ENCODE measurements at places on chromosomes 16 and 17. TPM values are rescaled to one million over a fixed set of nuclear protein-coding genes. Genes with fewer than 3 reads are reported as not detected.
A peak's percentile ranks its signal among the peaks of the same experiment; 100 is the strongest.

GRCh38 chr17:82668631-82669099 is 20.4 kb upstream of the WDR45B start:
- no peaks in the 10 kb centered on the region for H3K27me3 ChIP-seq
- DNase-seq, result peak; percentile 68
- H3K27ac ChIP-seq, result no peak overlapping the region
- peaks cover 6% of the 10 kb centered on the region for H3K36me3 ChIP-seq
- no peak overlapping the region for H3K4me3 ChIP-seq
- H3K4me1 ChIP-seq, result peaks cover 16% of the 10 kb centered on the region

DNA sequence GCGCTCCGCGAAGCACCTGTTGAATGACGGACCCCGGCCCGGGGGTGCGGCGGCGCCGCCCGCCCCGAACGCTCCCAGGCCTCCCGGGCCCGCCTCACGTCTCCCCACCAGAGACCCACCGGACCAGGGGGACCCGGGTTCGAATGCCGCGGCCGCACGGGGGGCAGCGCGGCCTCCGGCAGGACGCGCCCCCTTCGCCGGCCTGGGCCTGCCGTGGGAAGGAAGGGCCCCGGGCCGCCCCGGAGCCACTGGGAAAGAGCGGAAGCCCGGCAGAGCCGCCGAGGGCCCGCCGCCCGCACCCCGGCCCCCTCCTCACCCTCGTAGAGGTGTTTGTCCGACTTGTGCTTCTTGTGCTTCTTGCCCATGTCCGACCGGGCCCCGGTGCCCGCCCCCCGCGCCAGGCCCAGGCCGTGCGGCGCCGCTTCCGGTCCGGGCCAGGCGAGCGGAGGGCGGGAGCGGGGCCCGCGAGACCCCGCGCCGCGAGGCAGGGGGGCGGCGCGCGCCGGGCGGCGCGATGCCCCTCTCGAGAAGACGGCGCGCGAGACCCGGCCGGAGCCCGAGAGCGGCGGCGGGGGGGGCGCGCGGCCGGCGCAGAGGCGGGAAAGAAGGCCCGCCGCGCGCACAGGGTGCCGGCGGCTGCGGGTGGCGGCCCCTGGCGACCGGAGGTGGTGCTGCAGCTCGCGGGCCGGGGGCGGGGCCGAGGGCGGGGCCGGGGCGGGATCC is at the start of gene BRD7:
Gene BRD7 (minus strand): TSS at position 579 of the 723 bp plus-strand sequence. CDS start 214 bp downstream, at position 365.
- H3K4me3 ChIP-seq, result peak within 1 kb of the TSS; percentile 46
- H3K27ac ChIP-seq, result no peak within 1 kb of the TSS
- H3K36me3 ChIP-seq, result peaks cover 18% of the 10 kb centered on the region
- no peaks in the 10 kb centered on the region for H3K27me3 ChIP-seq
- H3K4me1 ChIP-seq, result peaks cover 24% of the 10 kb centered on the region

DNA sequence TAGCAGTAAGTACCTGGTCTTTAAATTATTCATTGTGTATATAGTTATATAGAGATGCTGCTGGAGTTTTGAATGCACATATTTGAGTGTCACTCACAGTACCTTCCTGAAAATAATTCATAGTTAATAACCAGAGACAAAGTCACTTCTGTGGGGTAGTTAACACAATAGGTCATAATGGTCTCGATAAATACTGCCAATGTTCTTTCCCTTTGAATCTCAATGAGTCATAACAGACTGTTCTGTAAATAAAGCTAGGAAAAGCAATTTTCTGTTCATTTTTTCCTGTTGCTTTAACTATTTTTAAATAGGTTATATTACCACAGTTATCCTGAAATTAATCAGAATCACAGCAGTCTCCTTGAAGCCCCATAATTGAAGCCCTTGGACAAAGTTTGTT is 87.2 kb downstream of the MAP2K4 start:
- no peak for DNase-seq
- H3K4me3 ChIP-seq, result no peak overlapping the region
- H3K27ac ChIP-seq, result no peak overlapping the region
- H3K27me3 ChIP-seq, result no peaks in the 10 kb centered on the region
- H3K36me3 ChIP-seq, result peaks cover 5% of the 10 kb centered on the region
- H3K4me1 ChIP-seq, result no peaks in the 10 kb centered on the region

GRCh38 chr16:1134776-1135458 is 18.0 kb upstream of the CACNA1H start:
- no peaks in the 10 kb centered on the region for H3K36me3 ChIP-seq
- H3K27me3 ChIP-seq, result peaks cover 32% of the 10 kb centered on the region
- no peak for DNase-seq
- no peak overlapping the region for H3K4me3 ChIP-seq
- no peaks in the 10 kb centered on the region for H3K4me1 ChIP-seq

DNA sequence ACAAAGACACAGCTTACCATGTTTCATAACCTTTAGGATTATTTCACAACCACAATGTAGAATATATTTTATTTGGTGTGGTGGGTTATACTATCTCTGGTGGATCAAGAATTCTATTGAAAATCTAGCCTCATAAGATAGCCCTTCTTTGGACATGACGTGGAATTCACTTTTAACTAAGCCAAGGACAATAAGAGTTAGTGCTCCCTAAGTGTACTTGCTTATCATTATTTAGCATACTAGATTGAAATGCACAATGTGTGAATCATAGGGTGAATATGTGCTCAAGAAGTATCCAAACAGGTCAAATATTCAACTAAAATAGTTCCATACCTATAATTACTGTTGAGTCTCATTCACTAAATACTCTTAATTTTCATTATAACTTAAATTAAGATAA is 1179.5 kb upstream of the GOT2 start:
- no peaks in the 10 kb centered on the region for H3K27me3 ChIP-seq
- no peaks in the 10 kb centered on the region for H3K36me3 ChIP-seq
- no peak overlapping the region for H3K4me3 ChIP-seq
- no peaks in the 10 kb centered on the region for H3K4me1 ChIP-seq
- no peak overlapping the region for H3K27ac ChIP-seq

Gene MYH2
- 42.5 TPM for total RNA-seq
